Activated CD4-positive, alpha-beta T cell treated with anti-CD3 and anti-CD28 coated beads for 36 hours (primary cell): ENCODE measurements at places on chromosomes 13 and 19. TPM values are rescaled to one million over a fixed set of nuclear protein-coding genes. Genes with fewer than 3 reads are reported as not detected.

DNA sequence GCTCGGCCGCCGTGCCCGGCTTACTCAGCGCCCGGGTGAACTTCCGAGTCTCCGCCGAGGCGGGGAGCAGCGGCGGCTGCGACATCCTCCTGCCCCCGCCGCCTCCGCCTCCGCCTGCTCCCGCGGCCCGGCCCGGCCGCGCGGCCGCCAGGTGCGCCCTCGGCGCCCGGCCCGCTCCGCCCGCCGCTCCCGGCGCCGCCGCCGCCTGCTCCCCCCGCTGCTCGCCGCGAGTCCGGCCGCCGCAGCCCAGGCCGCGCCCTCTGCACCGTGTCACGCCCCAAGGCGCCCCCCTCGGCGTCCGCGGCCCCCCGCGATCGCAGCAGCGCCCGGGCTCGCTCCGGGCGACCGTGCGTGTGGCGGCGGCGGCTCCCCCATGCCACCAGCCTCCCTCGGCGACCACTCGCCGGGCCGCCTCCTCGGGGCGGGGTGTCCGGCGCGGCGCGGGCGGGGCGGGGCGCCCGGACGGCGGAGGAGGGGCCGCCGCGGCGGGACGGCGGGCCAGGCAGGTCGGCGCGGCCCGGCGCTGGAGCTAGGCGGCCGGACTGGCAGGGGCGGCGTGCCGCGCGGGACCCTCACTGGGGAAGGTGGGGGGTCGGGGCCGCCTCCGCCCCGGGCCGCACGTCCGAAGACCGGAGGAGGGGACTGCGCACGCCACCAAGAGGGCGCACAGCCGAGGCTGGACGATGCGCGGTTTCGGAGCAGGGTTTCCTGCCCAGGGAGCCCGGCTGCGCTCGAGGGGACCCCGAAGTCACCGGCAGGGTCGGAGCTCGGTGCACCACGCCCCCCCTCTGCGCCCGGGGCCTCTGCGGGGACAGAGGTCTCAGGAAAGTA lies 108.6 kb upstream of the DOCK9 start:
- H3K27ac ChIP-seq, result no peak overlapping the region
- DNase-seq, result peak; percentile 88
- H3K4me1 ChIP-seq, result peaks cover 31% of the 10 kb centered on the region

DNA sequence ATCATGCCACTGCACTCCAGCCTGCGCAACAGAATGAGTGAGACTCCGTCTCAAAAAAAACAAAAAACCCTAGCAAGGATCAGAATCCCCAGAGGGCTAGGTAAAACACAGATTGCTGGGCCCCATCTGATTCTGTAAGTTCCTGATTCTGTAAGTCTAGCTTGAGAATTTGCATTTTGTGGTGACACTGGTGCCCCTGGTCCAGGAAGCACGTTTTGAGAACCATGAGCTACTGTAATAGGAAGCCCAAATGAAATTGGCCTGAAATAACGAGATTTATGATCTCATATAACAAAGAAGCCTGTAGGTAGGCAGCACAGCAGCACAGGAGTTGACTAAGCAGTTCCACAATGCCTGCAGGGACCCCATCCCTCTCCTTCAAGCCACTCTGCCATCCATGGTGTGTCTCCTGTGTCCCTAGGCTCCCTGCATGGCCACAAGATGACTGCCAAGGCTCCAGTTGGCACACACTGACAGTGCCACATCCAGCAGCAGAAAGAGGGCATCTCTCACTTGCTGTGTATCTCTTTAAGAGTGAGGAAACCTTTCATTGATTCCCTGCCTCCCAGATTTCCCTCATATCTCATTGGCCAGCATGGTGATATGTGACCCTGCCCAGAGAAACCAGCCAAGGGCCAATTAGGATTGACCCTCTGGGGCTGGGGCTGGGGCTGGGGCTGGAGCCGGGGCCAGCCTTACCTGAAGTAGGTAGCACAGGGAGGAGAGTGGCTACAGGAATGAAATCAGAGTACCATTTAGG lies 21.7 kb downstream of the SIPA1L3 start:
- H3K27me3 ChIP-seq, result no peaks in the 10 kb centered on the region
- H3K36me3 ChIP-seq, result peaks cover 13% of the 10 kb centered on the region
- no peak overlapping the region for H3K27ac ChIP-seq
- no peak for DNase-seq

- H3K4me1 ChIP-seq, result peaks cover 15% of the 10 kb centered on the region
- no peak overlapping the region for H3K27ac ChIP-seq
- peak; percentile 55 for DNase-seq
- H3K27me3 ChIP-seq, result no peaks in the 10 kb centered on the region
These were observed 6.1 kb downstream of the SH2D3A start for GRCh38 chr19:6761053-6761676.

SPC24 gene
- 72.2 TPM for total RNA-seq

CCDC8 gene
- total RNA-seq, result not detected

DNA sequence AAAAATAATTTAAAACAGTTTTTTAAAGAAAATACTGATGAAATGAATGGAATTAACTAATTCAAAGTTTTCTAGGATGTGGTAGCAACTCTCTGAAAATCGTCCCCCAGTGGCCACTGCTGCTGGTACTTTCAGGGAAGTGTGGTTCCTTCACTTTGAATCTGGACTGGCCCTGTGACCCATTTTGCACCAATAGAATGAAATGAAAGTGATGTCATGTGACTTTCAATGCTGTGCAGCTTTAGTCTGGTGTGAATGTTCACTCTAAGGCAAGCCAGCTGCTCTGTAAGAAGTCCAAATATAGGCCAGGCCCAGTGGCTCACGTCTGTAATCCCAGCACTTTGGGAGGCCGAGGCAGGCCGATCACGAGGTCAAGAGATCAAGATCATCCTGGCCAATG lies 26.4 kb upstream of the HNRNPA1L2 start:
- peak; percentile 21 for DNase-seq
- peak overlapping the region; percentile 95 for H3K4me3 ChIP-seq
- peaks cover 5% of the 10 kb centered on the region for H3K36me3 ChIP-seq
- peak overlapping the region; percentile 94 for H3K27ac ChIP-seq
- H3K27me3 ChIP-seq, result peaks cover 1% of the 10 kb centered on the region

CD22 gene
- 3.5 TPM for total RNA-seq
